ENCODE measurements at places on chromosomes 7 and 10.

DNA sequence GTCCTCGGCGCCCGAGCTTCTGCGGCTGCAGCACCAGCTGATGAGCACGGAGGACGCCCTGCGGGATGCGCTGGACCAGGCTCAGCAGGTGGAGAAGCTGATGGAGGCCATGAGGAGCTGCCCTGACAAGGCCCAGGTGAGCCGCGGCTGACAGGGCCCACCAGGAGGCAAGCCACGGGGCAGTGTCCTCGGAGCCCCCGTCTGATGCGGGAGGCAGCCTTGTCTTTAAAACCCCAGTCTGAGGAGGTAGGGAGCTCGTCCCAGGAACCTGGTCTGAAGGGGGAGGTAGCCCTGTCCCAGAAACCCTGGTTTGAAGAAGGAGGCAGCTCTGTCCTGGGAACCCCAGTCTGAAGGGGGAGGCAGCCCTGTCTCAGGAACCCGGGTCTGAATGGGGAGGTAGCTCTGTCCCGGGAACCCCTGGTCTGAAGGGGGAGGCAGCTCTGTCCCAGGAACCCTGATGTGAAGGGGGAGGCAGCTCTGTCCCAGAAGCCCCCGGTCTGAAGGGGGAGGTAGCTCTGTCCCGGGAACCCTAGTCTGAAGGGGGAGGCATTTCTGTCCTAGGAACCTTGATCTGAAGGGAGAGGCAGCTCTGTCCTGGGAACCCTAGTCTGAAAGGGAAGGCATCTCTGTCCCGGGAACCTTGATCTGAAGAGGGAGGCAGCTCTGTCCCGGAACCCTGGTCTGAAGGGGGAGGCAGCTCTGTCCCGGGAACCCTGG, 53.1 kb upstream of the GTF2IRD1 start:
- DNase-seq, result no peak

DNA sequence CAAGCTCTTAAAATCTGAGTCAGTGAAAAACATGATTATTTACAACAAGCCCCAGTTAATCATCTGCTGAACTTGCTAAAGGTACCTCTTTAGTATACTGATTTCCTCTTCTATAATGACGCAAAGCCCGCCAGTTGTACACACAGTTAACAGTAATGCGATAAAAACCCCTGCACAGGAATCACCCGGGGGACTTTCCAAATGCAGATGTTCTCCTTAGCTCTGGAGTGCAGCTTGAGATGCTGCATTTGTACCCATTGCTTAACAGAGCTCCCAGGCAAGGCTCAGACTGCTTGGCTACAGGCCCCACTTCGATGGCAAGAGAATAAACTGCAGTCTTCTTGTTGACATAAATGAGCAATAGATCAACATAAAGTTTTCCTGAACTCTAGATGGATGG, 279.6 kb upstream of the HGF start:
- no peak for DNase-seq

DNA sequence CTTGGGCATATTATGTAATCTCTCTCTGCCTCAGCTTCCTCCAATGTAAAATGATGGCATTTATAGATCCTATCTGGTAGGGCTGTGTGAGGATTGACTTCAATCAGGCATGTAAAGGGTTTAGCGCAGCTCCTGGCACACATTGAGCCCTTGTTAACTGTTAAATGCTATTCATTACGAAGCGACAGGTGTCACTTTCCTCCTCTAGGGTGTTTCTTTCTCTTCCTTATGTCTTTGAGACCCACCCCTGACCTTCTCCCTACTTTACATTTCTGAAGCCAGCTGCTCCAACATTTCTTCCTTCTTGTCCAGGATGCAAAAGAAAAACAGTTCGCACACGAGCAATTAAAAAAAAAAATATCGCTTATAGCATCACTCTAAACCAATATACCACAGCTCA, 5.7 kb upstream of the R3HCC1L start:
- no peak for DNase-seq

DNA sequence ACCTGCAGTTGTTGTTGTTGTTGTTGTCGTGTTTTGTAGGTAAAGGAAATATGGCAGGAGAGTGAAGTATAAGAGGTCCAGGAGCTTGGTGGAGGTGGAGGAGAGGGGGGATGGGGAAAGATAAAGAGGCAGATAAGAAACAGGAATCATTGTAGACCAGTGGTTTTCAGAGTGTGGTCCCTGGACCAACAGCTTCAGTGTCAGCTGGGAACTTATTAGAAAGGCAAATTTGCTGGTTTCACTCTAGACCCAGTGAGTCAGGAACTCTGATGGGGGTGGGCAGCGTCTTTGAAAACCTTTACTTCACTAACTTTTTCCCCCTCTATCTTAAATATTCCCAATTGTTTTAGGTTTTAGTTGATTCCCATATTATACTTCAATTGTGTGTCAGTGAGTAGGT, 241.5 kb downstream of the AUTS2 start:
- DNase-seq, result no peak

DNA sequence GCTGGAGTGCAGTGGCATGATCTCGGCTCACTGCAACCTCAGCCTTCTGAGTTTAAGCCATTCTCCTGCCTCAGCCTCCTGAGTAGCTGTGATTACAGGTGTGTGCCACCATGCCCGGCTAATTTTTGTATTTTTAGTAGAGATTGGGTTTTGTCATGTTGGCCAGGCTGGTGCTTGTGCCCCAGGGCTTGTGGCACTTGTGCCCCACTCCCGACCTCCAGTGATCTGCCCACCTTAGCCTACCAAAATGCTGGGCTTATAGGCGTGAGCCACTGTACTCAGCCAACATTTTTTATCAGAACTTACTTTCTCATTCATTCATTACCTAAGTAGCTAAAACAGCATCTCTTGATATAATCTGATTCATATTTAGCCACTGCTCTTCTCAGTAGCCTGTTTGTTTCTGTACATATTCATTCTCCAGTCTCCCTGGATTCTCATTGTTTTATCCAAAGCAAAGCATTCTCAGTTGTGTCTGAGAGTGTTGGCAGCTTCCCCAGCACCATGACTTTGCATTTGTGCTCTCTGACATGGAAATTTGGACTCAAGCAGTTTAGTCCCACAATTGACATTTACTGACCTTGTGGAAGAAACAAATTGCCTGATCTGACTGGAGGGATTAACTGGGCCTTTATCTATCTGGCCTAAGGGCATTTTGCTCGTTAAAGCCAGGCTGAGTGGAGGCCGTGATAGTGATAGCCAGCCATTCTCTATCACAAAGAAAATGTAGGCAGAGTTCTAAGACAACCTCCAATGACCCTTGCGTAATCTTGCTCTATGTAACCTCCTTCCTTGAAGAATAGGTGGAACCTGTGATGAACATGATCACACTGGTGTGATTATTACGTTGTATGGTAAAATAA, 44.9 kb downstream of the AKR1B15 start:
- DNase-seq, result no peak

Measured in NCI-H774 (cell line).